ENCODE measurements at places on chromosomes 7 and 10.

DNA sequence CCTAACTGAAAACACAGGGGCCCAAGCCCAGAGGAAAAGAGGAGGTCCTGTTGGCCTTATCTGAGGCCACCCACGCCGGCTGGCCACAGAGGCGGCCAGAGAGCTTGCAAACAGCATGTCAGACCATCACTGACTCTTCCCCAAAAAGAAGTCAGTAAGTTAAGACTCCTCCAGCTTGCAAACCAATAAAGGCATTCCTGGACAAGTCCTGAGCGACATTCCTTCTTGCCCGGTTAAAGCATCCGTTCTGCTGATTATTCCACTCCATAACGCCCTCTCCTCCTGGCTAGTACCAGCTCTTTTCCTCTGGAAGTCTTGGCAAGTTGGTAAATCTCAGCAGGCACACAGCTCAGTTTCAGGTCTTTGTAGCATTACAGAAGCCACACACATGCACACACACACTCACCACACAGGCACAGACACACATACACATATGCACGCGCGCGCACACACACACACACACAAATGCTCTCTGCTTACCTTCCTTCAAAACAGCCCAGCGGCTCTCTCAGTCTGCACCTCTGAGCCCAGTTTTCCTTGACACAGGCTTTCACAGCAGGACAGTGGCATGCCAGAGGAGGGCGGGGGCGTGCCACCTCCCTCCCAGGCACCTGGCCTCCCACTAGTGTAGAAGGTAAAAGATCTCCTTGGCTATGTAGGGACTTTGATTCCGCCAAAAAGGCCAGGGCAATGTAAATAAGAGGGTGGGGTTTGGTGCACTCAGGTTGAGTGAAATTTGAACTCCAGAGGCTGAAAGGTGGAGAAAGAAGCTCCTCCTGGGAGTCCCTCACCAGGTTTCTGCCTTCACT lies 201.4 kb downstream of the TNS3 start:
- DNase-seq = no peak

GRCh38 chr10:127944256-127944655 lies 37.4 kb downstream of the PTPRE start:
- DNase-seq = no peak

GRCh38 chr10:120360571-120360970 lies 96.5 kb upstream of the PLPP4 start:
- DNase-seq = no peak

GRCh38 chr10:3554121-3554522 lies 230.9 kb downstream of the KLF6 start:
- no peak for DNase-seq

DNA sequence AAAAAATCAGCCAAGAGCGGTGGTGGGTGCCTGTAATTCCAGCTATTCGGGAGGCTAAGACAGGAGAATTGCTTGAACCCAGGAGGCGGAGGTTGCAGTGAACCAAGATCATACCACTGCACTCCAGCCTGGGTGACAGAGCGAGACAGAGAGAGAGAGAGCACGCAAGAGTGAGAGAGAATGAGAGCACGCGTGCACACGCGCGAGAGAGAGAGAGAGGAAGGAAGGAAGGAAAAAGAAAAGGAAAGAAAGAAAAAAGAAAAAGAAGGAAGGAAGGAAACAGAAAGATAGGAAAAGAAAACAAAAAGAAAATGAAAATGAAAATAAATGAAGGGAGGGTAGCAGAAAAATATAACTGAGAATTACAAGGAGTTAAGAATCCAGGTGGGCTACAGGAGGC lies 82.7 kb downstream of the SVOPL start:
- DNase-seq = no peak

All from AG04449 (cell line).